Bronchial epithelial cell (primary cell): ENCODE measurements at places on chromosomes 4 and X.

DNA sequence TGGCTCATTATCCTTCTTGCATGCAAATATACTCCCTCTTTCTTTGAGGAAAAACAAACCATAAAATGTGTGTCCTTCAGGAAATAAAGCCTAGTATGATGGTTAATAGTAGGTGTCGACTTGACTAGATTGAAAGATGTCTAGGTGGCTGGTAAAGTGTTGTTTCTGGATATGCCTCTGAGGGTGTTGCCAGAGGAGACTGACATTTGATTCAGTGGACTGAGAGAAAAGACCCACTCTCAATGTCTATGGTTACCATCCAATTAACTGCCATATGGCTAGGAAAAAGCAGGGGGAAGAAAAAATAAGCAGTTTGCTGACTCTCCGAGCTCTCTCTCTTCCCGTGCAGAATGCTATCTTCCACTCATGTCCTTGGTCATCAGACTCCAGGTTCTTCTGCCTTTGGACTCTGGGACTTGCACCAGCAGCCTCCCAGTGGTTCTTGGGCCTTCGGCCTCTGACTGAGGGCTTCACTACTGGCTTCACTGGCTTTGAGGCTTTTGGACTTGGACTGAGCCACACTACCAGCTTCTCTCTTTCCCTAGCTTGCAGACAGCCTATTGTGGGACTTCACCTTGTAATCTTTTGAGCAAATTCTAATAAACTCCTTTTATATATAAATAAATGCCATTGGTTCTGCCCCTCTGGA is 532.1 kb upstream of the HTR2C start:
- no peak for DNase-seq

- no peak for DNase-seq
Observed at GRCh38 chrX:126339928-126340327, 173.8 kb upstream of the DCAF12L2 start.

- DNase-seq: no peak
Observed at GRCh38 chr4:165005352-165005925, 26.4 kb upstream of the TRIM60 start.

DNA sequence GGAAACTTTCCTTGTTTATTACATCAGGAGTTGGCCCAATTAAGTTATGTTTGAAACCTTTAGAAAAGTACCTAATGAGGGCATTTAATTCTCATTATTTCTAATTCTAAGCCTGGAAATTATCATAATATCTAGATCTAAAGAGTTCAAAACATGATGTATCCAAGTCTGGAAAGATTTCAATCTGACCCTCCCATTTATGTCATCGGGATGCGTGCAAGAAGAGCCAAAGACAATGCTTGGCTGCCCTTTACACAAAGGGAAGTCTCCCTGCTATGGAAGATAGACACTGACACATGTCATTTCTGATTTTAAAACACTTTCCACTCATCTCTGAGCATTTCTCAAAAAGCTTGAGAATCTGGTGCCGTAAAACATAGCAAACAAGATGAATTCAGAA is 222.4 kb downstream of the ANTXR2 start:
- no peak for DNase-seq

DNA sequence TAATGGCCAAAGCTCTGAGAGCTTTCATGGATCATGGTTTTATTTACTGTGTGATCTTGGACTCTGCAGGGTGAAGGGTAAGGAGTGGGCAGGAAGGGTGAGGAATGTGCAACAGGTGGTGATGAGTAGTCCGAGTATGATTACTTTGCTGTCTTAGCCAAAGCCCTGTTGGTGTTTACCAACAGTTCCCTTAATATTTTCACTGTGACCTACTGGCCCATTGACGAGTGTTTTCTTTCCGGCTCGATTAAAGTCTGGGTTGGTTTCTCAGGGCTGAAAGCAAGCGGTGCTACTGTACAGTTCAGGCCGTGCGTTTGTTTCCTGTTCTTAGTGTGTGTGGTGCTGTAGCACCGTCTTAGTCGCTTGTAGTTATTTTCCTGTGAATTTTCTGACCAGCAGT is 2.6 kb downstream of the ARHGAP24 start:
- no peak for DNase-seq

DNA sequence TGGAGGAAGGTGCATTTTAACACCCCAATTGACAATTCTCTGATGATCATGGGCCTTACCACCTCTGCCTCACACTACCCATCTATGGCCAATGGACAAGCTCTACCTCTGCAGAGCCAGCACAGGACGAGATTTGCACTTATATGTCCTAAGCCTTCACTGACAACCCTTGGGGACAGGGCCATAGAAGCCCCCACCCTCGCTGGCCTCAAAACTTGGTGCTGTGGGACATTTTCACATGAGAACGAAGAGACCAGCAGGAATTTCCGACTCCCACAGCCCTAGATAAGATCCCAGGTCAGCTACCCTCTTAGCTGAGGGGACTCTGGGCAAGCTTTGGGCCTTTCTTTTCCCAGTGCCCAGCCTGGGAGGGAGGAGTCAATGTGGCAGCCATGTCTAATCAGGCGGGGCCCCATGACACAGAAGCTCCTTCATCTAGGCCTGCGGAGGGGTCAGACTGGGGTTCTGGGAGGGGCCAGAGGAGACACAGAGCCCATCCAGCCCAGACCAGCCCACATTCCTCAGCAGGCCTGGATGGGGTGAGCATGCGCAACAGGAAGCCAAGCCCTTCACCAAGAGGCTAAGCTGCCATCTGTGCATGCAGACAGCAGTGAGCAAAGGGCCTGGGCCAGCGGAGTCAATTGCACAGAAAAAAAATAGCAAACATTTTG is 12.1 kb downstream of the PJA1 start:
- peak; percentile 79 for DNase-seq

DNA sequence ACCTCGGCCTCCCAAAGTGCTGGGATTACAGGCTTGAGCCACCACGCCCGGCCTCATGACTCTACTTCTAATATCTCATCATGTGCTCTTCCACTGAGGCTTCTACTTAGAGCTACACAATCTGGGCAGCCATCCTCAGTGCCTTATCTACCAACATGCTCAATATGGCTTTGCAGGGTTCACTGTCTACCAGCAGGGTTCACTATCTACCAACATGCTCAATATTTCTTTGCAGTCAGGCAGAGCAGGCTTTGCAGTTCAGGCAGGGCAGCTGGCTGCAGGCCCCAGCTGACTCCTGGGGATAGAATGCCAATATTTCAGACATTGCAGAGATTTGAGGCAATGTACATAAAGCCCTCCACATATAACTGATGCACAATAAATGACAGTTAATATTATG is 47.5 kb downstream of the PKD2 start:
- peak; percentile 57 for DNase-seq

DNA sequence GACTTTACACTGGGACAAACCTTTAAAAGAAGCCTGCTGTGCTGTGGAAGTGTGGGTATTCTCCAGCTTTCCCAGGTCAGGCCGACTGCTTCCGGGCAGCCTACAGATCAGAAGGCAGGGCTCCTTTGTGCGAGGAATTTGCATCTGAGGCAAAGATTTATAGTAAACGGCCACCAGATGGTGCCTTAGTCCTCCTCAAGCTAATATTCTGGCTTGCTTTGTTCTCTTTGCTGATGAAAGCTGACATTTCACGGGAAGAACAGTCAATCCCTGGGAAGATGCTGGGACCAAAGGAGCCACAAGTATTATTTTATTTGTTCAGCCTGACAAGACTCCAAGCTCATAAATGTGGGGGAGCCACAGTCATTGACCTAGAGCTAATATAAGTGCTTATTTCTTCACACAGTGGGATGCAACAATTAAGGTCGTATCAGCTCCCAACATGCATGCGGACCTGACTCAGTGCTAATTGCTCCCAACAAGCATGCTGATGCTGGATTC is 120.7 kb upstream of the TRIM2 start:
- peak; percentile 82 for DNase-seq

GRCh38 chr4:88818631-88819470 is 121.2 kb upstream of the NAP1L5 start:
- peak; percentile 68 for DNase-seq

GRCh38 chr4:178333355-178333754 is 891.1 kb upstream of the AGA start:
- DNase-seq: no peak

- no peak for DNase-seq
Observed at GRCh38 chrX:10244915-10245622, 88.3 kb downstream of the CLCN4 start.

DNA sequence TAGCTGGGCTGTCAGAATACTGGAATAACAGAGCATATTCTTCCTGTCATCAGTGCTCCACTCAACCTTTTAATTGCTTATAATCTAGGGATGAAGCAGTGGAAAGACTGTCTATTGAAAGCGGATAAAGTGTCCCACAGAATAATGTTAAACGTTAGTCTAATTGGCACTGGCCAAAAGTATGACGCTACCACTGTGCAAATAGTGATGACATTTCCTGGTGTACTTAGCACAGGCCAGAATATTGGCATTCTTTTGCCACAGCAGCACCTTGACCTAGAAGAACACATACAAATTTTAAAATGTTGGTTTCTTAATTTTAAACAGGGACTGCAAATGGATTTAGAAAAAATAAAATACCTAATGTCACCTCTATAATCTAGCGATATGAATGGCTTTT is 635.2 kb upstream of the SPANXN1 start:
- DNase-seq: no peak

GRCh38 chr4:136281307-136281706 is 1251.0 kb downstream of the PCDH18 start:
- no peak for DNase-seq

GRCh38 chr4:17398035-17398434 is 113.9 kb downstream of the QDPR start:
- DNase-seq: no peak

GRCh38 chrX:77436682-77437081 is 10.5 kb upstream of the FGF16 start:
- DNase-seq: peak; percentile 57

DNA sequence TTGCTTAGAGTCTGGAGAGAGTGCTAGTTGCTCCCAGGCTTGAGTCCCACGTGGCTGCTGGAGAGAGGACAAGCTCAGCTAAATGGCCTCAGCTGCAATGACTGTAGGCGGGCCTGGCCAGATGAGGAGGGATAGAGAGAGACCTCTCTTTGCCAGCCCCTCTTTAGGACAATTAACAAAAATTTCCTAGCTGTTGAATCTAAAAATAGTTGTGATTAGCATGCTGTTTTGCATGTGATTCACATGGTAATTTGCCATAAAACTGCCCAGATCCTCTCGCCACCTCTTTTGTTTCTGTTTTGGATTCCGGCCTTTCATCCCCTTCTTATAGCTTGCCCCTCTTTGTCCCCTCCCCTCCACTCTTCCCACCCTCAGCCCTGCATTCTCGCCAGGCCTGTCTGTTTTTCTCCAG is 28.9 kb upstream of the PRPS1 start:
- DNase-seq: no peak

DNA sequence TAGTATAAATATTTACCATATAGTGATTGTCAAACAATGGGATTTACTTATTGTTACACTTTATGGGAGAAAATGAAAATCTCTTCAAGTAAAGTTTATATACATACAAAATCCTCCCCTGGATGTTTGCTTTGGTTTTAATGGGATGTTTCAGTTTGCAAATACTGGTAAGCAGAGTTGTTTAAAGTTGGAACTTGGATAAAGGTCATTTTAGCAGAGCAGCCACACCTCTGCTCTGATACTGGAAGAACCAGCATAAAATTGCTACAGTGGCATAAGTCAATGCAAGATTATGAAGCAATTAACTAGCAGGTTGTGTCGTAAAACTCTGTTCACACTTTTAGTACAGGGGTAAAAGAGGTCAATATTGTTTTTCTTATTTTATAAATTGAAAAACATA is 101.2 kb downstream of the TRAPPC11 start:
- DNase-seq: no peak

DNA sequence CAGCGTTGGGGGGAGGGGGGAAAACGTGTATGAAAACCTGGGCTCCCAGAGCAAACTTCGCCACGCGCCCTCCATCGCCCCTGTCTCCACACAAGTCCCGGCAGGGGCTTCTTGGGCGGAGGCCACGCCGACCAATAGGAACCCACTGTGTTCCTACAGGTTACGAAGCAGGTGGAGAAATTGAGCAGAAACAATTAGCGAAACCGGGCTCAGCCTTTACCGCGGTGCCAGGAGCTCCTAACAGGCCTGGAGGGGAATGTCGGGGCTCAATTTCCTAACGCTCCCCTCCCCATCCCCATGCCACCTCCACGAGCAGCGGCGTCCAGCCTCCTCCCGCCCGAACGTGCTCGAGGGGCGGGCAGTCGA is 589 bp upstream of the KIT start:
- no peak for DNase-seq

DNA sequence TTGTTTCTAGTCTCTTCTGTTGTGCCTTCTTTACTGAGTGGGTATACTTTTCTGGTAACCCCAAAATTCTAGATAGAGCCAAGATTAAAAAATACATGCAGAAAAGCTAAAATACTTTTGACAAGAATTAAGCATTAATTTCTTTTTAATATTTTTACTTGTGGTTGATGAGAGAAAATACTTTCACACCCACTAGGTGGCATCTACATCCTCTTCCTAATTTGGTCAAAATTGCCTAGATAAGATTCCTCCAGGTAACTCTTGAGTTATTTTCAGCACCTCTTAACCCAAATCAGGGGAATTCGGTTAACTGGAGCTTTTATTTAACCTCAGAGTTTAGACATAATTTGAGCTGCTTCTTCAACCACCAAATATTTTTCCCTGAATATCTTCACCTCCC is 28.4 kb upstream of the COX7B2 start:
- DNase-seq: no peak

DNA sequence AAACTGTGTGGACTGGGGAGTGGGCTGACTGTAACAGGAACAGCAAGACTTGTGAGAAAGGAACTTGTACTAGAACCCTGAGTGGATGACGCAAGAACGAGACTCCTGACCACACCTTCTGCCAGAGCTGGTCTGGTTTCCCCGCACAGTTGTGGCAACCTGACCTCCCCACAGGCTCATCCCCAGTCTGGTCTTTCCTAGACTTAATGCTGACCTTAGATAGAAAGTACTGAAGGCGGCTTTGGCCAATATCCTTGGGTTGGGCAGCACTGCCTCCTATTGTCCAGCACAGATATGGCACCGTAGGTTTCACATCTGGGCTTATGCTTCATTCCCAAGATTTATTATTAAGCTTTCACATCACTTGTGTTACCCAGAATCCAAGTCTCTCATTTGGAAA is 137.8 kb upstream of the FRG1 start:
- DNase-seq: no peak

DNA sequence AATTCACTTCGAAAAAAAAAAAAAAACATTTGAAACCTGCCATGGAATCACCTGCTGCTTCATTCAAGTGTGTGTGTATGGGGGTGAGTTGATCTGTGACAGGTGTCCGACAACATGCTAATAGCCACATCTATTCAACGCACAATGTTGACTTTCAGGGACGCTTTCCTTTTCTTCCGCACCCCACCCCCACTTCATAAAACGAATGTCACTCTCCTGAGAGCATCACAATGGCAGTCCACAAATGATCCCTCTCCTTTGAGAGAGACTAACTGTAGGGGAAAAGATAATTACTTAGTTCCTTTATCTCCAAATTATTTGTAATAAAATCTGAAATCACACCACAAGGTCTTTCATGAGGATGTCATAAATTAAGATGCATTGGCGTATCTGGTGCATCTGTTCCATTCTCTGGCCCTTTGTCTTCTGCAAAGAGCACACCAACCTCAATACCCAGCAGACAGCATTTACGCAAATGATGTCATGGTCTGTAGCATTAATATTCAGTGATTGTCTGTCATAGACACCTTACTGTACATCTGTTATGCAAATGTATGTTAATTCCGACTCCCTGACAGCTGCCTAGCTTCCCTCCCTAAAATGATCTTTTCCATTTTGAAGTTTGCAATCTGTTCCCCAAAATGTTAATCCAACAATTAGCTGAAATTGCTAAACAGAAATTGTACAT is 640.0 kb upstream of the BOD1L1 start:
- DNase-seq: no peak

GRCh38 chr4:101142259-101142658 is 205.1 kb downstream of the PPP3CA start:
- DNase-seq: no peak

GRCh38 chrX:125422986-125423385 is 103.3 kb downstream of the TEX13C start:
- no peak for DNase-seq
